ENCODE measurements at places on chromosomes 5 and 9.
A peak's percentile ranks its signal among the peaks of the same experiment; 100 is the strongest.

GRCh38 chr9:33197279-33198152, 30.4 kb upstream of the B4GALT1 start:
- no peak for DNase-seq

- DNase-seq, result no peak
Measured at GRCh38 chr5:170275376-170275994, 22.1 kb downstream of the LCP2 start.

DNA sequence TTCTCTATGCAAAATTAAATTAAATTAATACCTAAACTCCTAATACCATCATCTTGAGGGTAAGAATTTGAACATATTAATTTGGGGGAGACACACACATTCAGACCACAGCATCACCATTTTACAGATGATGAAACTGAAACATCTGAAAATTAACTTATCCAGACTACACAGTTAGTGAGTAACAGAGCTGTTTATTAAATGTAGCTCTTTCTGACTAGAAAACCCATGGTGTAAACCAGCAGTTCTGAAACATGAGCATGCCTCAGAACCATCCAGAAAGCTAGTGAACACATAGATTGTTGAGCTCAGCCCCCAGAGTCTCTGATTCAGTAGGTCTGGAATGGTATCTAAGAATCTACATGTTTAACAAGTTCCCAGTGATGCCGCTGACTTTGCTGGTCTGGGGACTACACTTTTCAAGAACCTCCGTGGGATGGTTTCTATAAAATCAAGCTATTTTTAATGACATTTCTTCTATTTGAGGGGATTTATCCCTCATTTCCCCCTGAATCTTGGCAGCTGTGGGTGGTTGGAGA, 113.5 kb downstream of the RORB start:
- DNase-seq, result no peak

- DNase-seq, result no peak
Measured at GRCh38 chr9:127198587-127198986, 66.0 kb upstream of the GARNL3 start.

GRCh38 chr9:14119694-14120514, 194.0 kb downstream of the NFIB start:
- DNase-seq, result no peak

- no peak for DNase-seq
Measured at GRCh38 chr9:90841213-90841612, 39.6 kb downstream of the SYK start.

DNA sequence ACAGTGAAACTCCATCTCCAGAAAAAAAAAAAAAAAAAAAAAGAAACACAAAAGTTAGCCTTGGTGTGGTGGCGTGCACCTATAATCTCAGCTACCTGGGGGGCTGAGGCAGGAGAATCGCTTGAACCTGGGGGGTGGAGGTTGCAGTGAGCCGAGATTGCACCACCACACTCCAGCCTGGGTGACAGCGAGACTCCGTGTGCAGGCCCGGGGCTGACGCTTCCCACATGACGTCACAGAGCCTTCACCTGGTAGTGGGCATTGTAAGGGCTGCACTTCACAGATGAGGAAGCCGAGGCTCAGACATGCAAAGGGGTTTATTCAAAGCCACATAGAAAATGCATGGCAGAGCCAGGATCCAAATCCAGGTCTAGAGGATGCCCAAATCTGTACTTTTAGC, 114.2 kb downstream of the GAPVD1 start:
- no peak for DNase-seq

- no peak for DNase-seq
Measured at GRCh38 chr5:67123819-67124218, 72.8 kb downstream of the CD180 start.

DNA sequence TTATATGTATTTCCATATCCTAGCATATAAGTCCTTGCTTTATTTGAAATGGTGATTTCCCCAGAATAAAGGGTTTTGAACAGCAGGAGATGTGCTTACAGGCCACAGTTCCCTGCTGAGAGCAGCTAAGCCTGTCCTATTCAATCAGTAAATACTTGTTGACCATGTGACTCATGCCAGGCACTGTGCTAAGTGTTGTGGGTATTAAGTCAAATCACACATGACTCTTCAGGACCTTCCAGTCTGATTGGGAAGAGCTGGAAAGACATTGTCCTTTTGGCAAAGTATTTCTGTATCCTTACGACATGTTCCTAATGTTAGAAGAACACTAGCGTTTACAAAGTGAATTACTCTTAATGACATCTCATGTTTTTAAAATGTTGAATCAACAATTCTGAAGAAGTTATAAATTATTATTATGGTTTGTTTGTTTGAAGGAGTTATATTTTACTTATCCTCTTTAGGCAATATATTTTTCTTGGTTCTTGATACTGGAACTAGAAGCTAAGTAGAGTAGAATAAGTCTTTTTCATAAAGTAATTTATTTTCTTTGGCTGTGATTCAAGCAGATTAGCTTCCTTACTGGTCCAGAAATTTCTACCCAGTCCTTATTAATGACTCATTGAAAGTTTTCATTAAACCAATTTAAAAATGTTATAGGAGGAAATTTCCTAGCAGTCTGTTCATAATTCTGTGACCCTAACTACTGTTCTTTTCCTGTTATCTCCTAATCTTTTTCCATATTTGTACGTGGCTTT, 82.1 kb downstream of the GAPVD1 start:
- no peak for DNase-seq

DNA sequence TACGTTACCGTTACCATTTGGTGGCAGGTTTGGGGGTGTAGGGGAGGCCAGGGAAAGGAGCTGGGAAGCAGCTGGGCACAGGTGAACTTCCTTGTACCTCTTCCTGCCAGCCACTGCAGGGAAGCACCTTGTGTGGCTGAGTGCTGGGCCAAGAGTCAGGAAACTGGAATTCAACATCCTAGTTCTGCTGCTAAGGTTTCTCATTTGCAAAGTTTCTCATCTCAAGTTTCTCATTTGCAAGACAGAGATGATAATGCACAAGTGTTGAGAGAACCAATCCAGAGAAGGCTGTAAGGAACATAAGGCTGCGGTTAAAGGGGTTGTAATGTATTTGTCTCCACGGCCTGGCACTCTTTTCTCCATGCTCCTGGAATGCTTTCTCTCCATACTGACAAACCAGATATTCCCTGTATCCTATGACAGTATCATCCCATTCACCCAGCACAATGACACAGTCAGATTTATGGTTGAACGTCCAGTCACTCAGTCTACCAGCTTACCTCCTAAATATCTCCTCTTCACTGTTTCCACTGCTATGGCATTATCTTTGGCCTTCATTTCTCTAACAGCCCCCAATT, 33.6 kb upstream of the LARP1 start:
- DNase-seq, result no peak

GRCh38 chr5:19802686-19803085, 185.3 kb downstream of the CDH18 start:
- no peak for DNase-seq

DNA sequence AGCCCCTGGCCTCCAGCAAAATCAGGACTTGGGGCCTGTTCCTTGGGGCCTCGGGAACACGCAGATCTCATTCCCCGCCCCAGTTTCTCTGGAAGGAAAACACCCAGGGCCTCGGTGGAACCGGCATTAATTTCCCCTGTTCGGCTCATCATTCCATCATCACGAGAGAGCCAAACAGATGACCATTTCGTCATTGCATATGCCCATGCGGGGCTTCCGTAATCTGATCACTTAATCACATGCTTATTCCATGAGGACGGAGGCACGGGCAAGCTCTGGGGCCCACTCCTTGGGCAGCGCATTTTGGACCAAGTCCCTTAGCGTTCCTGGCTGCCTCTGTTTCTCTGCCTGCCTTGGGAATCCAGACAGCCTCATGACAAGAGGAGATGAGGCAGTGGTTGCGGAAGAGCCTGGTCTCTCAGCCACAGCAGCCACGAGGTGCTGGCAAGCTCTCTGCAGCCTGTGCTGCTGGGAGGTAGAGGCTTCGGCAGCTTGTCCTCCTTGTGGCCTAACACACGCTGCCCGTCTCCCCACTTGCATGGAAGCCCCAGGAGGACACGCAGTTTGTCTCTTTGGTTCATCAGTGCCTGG, 65.0 kb upstream of the IER5L start:
- DNase-seq, result peak; percentile 47

DNA sequence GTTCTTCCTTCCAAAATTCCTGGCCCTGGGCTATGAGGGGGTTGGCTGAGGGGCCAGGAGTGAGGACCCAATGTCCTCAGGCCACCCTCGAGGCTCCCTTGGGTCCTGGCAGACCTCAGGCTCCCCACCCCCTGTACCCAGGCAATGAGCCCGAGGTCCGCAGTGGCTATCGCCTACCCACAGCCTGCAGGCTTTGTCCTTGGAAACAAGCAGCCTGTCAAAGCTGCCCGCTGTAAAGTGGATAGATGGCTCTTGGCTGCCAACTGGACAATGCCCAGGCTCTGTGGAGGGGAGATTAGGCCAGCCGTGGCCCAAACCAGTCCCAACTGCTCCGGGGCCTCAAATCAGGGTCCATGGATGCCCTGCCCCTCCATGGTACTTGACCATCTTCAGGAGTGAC, 2.2 kb upstream of the ADGRD2 start:
- DNase-seq, result no peak

DNA sequence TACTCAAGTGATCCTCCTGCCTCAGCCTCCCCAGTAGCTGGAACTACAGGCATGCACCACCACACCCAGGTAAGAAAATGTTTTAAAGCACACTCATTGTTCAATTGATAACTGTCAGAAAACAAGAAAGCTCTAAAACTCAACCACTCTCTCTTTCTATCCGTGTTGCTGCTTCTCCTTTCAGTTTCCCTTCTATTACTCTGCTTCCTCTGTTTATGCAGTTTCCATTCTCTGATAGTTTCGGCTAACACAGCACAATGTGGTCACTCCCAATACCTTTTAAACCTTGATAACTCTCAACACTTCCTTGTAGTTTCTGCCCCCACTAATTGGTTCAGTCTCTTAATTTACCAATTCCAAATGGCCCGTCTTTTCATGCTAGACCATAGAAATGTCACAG, 59.2 kb upstream of the NR4A3 start:
- no peak for DNase-seq

DNA sequence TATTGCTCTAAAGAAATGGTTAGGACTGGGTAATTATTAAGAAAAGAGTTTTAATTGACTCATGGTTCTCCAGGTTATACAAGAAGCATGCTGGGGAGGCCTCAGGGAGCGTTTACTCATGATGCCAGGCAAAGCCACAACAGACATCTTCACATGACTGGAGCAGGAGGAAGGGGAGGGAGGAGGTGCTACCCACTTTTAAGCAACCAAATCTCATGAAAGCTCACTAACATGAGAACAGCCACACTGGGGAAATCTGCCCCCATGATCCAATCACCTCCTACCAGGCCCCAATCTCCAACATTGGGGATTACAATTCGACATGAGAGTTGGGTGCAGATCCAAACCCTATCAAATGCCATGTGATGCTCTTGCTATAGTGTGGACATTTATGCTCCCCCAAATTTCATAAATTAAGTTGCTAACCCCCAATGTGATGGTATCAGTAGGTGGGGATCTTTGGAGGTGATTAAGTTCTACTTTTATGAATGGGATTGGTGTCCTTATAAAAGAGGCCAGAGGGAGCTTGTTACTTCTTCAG, 773.6 kb upstream of the CDH10 start:
- DNase-seq, result no peak

DNA sequence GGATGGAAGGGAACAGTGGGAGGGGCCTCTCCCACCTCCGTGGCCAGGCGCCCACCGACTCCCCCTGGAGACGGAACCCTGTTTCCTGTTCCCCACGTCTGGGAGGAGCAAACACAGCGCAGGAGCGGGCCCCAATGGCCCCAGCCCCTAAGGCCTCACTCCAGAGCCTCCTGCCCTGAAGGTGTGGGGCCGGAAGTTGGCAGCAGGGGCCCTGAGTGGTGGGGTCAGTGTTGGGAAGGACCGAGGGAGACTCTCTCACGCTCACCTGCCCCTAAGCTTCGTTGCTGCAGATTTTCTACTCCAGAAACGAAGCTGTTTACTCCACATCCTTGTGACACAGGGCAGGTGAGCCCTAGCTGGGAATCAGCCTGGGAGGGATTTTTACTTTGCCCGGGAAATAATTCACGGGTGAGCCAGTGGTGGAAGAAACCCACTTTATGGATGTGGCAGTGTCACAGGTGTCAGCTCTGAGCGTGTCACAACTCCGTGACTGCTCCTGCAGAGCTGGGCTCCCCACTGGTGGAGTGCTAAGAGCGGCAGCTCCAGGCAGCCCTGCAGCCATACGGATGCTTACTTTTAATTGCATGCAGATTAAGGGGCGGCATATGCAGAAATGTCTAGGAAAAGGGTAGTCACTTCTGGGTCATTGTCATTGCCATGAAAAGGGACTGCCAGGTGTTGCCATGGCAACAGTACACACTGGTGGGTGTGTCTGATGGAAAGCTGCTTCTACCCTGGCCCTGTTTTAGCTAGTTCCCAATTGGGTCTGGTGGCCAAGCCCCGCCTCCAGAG, 77.5 kb upstream of the OLFM1 start:
- peak; percentile 66 for DNase-seq

GRCh38 chr9:37339923-37340322, 82.6 kb upstream of the GRHPR start:
- no peak for DNase-seq

- DNase-seq, result no peak
Measured at GRCh38 chr9:4600368-4600767, 61.7 kb upstream of the PLPP6 start.

GRCh38 chr5:128196791-128197190, 113.2 kb downstream of the SLC12A2 start:
- DNase-seq, result no peak

DNA sequence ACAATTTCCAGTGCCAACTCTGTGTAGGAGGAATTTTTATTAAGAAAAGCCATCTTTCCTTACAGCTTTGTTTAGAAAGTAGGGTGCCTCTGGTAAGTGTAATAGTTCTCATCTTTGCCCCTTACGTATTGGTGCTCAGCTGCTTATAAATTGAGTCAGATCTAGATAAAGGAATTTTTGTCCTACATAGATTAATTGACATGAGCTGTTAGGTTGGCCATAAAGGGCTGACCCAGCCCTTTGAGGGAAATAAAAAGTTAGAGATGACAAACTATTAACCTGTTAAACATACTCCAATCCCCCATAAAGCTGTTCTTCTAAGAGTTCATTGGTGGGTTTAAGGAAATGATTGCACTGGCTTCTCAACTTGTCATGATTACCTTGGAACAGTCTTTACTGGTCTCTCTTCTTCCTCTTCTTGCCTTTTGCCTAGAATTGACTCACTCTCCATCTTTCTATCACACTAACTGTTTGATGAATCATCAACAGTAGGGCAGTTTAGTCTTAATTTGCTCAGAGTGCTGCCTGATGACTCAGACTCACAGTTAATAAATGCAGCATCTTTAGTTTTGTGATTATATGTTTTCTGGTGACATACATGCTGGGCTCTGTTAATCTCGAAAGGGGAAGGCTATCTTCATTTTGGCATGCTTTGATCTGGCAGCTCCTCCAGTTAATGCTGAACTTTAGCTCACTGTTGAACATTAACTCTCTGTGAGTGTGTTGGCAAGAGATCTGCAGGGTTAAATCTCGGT, 51.7 kb downstream of the ARHGAP26 start:
- no peak for DNase-seq

DNA sequence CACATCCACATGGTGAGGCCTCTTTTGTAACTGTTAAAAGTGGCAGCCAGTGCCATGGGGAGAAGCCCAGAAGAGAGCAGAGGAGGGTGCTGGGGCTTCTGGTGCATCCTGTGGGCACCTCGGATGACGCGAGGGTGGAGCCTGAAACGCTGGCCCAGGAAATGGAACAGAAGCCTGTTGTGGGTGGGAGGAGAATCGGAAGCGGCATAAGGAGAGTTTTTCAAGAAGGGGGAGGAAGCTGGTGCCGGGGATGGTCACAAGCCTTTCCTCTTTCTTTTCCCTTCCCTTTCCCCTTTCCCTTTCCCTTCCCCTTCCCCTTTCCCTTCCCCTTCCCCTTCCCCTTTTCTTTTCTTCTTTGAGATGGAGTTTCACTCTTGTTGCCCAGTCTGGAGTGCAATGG, 12.9 kb downstream of the ANKRD33B start:
- peak; percentile 32 for DNase-seq

- no peak for DNase-seq
Measured at GRCh38 chr5:131709043-131709442, 74.0 kb upstream of the RAPGEF6 start.
